ENCODE measurements at places on chromosomes 12 and 14.

DNA sequence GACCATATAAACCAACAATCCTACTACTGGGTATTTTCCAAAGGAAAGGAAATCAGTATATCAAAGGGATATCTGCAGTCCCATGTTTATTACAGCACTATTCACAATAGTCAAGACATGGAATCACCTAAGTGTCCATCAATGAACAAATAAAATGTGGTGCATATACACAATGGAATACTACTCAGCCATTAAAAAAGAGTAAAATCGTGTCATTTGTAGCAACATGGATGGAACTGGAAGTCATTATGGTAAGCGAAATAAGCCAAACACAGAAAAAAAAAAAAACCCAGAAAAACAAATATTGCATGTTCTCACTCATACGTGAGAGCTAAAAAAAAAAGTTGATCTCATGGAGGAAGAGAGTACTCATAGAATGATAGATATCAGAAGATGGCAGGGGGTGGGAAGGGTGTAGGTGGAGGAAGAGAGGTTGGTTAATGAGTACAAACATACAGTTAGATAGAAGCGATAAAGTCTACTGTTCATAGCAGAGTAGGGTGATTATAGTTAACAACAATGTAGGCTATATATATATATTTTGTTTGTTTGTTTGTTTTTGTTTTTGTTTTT is 49.3 kb downstream of the BCAT1 start:
- no peak for DNase-seq

GRCh38 chr12:96980991-96981414 is 73.9 kb downstream of the NEDD1 start:
- no peak for DNase-seq

- DNase-seq = peak; percentile 93
Measured at GRCh38 chr14:101761032-101761880, at the start of gene PPP2R5C. TSS of gene PPP2R5C (plus strand) at chr14:101761709. CDS start at chr14:101761894, 185 bp downstream.

- no peak for DNase-seq
Measured at GRCh38 chr12:93750056-93750455, 72.9 kb downstream of the CRADD start.

DNA sequence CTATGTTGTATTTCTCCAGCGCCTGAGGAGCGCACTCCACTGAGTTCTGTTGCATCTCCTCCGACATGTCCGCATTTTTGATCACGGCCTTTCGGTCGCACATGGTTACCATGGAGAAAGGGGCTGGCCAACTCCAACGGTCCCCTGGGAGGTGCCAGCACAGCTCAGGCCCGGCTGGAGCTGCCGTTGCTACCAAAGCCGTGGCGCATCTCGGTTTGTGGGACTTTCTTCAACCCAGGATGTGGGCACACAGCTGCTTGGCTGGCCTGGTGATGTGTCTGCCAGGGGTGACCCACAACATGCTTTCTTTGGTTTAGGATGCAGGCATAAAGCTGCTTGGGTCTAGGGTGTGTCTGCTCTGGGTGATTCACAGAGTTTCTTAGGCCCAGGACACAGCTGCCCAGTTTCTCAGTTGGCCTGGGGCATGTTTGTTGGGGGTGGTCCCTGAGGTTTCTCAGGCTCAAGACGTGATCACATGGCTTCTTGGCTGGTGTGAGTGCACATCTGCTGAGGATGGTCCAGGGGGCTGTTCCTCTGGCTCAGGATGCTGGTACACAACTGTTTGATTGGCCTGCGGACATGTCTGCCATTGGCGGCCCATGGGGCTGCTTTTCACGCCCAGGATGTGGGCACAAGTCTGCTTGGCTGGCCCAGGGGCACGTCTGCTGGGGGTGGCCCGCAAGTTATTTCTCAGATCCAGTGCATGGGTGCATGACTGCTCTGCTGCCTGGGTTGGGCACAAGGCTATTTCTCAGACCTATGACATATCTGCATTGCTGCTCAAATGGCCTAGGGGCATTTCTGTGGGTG is 25.9 kb upstream of the GTF2A1 start:
- no peak for DNase-seq

GRCh38 chr12:126509572-126509971 is 1444.3 kb downstream of the AACS start:
- DNase-seq = no peak

GRCh38 chr12:13805041-13805440 is 176.4 kb downstream of the GRIN2B start:
- DNase-seq = no peak

DNA sequence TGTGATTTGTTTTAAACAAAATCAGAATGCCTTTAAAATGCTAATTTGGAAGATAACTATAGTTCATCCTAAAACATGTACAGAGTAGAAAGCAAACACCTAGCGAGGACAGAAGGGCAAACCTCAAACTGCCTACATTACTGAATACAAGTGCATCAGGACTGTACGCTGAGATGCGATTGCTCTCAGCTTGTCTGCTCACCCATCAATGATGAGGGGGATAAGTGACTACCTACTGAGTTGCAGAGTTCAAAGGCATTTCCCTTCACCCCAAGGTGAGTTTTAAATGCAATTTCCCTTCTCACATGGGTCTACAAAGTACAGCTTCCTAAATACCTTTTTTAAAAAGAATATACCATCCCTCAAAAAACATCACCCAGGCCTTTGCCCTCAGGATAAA is 52.9 kb downstream of the PHLDA1 start:
- peak; percentile 25 for DNase-seq

DNA sequence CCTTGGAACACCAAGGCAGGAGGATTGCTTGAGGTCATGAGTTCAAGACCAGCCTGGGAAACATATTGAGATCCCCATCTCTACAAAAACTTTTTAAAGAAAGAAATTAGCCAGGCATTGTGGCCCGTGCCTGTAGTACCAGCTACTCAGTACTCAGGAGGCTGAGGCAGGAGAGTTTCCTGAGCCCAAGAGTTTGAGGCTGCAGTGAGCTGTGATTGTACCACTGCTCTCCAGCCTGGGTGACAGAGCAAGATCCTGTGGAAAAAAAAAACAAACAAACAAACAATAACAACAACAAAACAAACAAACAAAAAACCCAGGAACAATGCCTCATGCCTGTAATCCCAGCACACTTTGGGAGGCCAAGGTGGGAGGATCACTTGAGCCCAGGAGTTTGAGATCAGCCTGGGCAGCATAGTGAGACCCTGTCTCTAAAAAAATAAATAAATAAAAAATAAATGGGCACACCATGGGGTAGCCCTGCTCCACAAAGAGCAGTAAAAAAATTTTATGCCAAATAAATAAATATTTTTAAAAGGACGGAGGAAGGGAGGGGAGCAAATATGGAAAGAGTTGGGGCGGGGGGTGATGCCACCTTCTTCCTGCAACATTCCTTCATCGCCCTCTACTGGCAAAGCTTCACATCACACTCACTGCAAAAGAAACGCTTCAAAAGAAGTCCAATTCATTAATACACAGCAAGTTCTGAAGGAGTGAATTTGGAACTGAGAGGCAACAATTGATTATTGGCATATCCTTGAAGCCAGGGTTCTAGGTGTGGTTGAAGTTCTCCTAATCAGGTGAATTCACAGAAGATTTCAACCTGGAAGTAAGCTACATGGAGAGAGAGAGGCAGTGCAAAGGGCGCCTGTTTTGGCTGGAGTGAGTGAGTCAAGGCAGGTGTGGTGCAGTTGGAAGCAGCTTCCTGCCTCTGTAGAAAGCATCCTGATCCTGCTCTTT is 8.8 kb upstream of the GNPTAB start:
- DNase-seq = peak; percentile 81

GRCh38 chr12:100186071-100186470 is 14.5 kb upstream of the ACTR6 start:
- no peak for DNase-seq
